Esophagus squamous epithelium (tissue), 5 donors: ENCODE measurements at places on chromosomes 2 and 18. TPM values are rescaled to one million over a fixed set of nuclear protein-coding genes. Genes with fewer than 3 reads are reported as not detected.

Gene GPC1
- total RNA-seq, result 91.9 TPM

Gene TMEM17
- 2.6 TPM for total RNA-seq

Gene CCDC141
- 0.26 TPM for total RNA-seq

Gene STAT4
- 0.47 TPM for total RNA-seq

GRCh38 chr2:208254871-208255556 is at the start of gene IDH1:
TSS of gene IDH1 (minus strand) at chr2:208255071. CDS start at chr2:208251551, 3,520 bp downstream.
- DNase-seq, result peak; percentile 59

DNA sequence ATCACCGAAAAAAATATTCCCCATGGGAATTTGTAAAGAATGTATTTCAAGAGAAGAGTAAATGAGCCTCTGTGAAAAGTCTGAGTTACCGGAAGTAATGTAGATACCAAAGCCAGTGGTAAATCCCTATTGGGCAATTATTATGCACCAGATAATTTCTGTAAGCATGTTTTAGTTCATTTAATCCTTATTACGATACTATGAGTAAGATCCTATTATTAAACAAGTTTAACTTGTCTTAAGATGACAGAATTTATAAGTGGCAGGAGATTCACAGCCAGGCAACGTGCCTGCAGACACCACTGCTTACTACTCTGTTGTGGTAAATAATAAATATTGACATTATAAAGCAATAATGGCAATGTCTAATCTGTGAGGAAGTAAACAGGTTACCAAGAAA is 280.8 kb upstream of the RGPD4 start:
- DNase-seq, result no peak

GRCh38 chr2:44531289-44531688 is 169.5 kb downstream of the CAMKMT start:
- DNase-seq, result no peak

- no peak for DNase-seq
Measured at GRCh38 chr2:39981883-39982311, 202.8 kb upstream of the THUMPD2 start.

GRCh38 chr2:174781996-174782395 is 17.7 kb upstream of the CHRNA1 start:
- no peak for DNase-seq
